ENCODE measurements at places on chromosomes 11 and 22. TPM values are rescaled to one million over a fixed set of nuclear protein-coding genes. Genes with fewer than 3 reads are reported as not detected.

GRCh38 chr11:102155676-102156075 is 45.4 kb downstream of the YAP1 start:
- DNase-seq = no peak

- no peak for DNase-seq
Measured at GRCh38 chr11:126465573-126466188, 110.2 kb downstream of the ST3GAL4 start.

The CRYBB1 gene
- 4.8 TPM for total RNA-seq

DNA sequence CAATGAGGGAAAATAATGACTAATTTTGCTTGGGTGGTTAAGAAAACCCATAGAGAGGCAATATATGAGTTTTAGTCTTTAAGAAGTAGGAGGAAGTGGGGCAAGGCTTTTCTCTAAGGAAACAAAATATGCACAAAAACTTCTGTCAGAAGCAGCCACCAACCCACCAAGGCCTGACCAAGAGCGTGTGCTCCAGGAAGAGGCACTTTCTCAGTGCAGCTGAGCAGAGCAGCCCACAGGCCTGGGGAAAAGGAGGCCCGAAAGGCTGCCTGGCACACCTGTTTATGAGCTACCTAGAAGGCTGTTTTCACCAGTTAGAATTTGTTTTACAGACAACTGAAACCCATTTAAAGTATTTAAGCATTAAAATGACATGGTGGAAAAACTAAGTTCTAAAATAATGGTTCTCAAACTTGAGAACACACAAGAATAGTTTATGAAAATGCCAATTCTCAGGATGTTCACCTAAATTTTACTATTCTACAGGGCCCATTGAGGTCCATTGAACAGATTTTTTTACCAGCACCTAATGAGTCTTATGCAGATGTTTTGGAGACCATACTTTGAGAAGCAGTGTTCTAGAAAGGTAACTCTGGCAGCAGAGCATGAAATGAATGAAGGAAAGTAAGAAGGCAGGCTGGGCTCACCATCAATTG is 160.5 kb upstream of the DDI1 start:
- DNase-seq = no peak

The CRYBB3 gene
- not detected for total RNA-seq

DNA sequence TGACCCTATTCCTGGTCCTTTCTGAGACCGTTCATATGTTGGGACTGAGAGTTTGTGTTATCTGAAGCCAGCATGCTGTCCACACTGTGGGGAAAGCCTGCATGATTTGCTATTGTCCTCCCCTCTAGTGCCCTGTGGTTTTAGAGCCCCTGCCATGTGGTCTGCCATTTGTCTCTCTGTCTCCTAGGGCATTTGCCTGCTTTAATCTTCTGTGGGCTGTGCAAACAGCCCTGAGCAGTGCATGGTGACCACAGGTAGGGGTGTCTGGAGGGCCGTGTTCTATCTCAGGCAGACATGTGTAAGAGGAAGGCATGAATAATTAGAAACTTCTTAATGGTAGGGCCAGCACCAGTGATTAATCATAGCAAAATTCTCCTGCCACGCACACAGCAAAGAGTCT is 23.0 kb downstream of the AMPD3 start:
- DNase-seq = no peak
